Psoas muscle (tissue), 8 donors: ENCODE measurements at places on chromosomes 4 and X. TPM values are rescaled to one million over a fixed set of nuclear protein-coding genes. Genes with fewer than 3 reads are reported as not detected.

DNA sequence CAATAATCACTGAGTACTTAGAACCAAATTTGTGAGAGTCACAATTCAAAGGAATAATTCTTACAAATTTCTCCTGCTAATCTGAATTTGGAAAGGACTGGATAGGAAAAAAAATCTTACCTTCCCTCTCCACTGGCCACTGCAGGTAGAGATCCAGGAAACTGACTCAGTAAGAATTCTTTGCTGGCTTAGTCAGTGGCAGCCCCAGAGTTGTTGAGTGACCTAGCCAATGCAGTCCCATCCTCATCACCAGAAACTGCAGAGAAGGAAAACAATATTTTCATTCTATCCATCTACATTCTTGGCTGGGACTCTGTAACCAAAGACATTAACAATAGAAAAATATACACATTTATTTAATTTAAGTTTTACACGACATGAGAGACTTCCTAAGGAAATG, 572.0 kb downstream of the ADGRL3 start:
- no peak for DNase-seq

- peak; percentile 23 for DNase-seq
Measured at GRCh38 chrX:413322-414201, 26.9 kb upstream of the PPP2R3B start.

GRCh38 chr4:136342666-136343065, 1189.6 kb downstream of the PCDH18 start:
- no peak for DNase-seq

DNA sequence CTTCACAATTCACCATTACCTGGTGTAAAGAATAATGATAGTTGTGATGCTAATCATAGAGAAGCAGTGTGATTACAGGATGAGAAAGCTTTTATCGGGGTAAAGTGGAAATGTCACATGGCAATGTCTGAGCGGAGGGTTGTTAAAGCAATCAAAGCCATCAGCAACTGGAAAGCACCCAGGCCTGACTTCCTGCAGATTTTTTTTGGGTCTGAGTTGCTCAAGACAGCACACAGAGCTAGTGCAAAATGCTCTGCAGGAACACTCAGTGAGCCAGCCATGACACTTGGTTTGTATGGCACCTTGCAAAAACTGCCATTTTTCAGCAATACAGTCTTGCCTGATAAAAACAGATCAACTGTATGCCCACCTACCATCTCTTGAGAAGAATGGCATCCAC, 152.9 kb downstream of the COL4A6 start:
- no peak for DNase-seq

DNA sequence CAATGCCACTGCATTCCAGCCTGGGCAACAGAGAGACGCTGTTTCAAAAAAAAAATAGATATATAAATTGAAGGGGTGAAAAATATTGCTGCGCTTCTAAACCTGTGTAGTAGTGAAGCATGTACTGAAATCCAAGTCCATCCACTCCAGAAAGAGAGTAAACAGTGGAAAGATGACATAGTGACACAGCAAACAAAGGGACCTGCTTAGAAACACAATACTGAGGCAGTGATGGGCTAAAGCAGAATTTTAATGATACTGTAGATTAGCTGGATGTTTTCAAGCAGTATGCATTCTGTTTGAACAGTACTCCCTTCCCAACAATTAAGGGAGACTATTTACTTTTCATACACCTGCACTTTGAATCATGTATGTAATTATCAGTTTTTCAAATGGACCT, 42.5 kb downstream of the TFDP3 start:
- no peak for DNase-seq

- no peak for DNase-seq
Measured at GRCh38 chrX:143206966-143207365, 181.2 kb downstream of the SPANXN4 start.

GRCh38 chr4:169154121-169154520, 116.6 kb downstream of the SH3RF1 start:
- DNase-seq = no peak

- DNase-seq = no peak
Measured at GRCh38 chr4:113147498-113148111, 98.2 kb downstream of the ANK2 start.

DNA sequence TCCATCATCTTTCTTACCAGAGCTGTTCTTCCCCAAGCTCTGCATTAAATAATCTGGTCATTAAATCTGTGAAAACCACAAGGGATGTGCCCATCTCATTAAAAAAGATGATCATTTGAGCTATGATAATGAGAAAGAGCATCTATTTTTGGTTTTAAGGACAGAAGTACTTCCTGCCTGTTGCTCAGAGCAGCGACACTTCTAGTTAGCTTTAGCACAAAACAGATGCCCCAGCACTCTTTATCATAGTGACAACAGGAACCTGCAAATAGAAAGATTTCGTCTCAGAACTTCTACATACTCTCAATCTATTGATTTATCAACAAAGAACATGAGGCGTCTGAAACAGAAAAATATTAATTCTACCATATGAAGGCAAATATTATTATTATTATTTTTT, 140.1 kb downstream of the APBB2 start:
- no peak for DNase-seq

DNA sequence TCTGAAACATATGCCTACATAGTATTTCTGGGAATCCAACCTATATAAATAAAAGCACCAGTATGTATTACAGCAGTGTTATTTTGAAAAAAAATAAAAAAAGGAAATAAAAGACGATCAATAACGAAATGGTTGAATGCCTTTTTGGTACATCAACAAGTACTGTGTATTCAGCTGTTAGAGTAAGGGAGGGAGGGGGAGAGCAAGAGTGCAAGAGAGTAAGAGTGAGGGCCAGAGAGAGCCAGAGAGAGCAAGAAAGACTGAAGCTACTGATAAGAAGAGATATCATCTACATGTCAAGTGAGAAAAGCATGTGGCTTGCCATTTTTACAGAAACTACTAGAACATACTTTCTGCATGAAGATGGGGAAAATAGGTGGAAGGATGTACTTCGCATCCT, 1.8 kb downstream of the SPIN4 start:
- no peak for DNase-seq

USP11 gene
- 16.1 TPM for polyA plus RNA-seq

NDST4 gene
- polyA plus RNA-seq = not detected
